ENCODE measurements at places on chromosomes 16 and 17. TPM values are rescaled to one million over a fixed set of nuclear protein-coding genes. Genes with fewer than 3 reads are reported as not detected.

KRT15 gene
- total RNA-seq = 0.93 TPM

TMEM94 gene
- 52.1 TPM for total RNA-seq

RNF43 gene
- 3.8 TPM for total RNA-seq

SPATA32 gene
- not detected for total RNA-seq

CHST5 gene
- not detected for total RNA-seq

DNA sequence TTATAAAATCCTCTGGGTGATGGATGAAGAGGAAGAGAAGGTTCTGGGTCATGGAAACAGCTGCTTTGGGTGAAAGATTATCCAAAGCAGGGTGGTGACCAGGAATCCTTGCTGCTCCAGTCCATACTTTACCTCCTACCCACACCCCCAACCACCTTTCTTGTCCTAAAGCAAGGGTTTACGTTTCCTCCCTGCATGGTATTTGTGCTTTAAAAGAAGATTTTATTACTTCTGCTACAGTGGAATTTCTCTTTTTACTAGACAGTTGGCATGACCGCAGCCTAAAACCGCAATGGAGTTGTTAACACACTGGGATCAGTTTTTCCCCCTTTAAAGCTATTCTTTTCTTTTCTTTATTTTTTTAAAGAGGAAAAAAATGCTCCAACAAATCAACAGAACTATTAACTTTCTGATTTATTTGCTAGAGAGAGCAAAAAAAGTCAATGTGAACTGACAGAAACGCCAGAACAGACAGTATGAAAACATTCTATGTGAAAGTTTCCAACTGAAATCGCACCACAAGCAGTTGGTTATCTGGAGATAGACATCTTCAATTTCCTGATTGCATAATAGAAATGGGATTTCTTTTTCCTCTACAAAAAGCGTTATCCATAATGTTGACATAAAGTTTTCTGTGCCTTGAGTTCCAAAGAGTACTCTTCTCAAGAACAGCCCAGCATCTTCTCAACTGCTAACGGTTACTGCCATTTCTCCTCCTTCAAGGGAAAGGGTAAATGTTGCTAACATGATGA is 236.0 kb downstream of the IRX3 start:
- H3K4me1 ChIP-seq = no peaks in the 10 kb centered on the region
- H3K4me3 ChIP-seq = no peak overlapping the region
- no peak overlapping the region for H3K27ac ChIP-seq
- no peaks in the 10 kb centered on the region for H3K27me3 ChIP-seq
- no peak for DNase-seq
- no peaks in the 10 kb centered on the region for H3K36me3 ChIP-seq

- no peaks in the 10 kb centered on the region for H3K36me3 ChIP-seq
- no peaks in the 10 kb centered on the region for H3K4me1 ChIP-seq
- H3K27me3 ChIP-seq = no peaks in the 10 kb centered on the region
- H3K27ac ChIP-seq = no peak overlapping the region
- DNase-seq = no peak
Measured at GRCh38 chr16:23974223-23974622, 138.4 kb downstream of the PRKCB start.

GRCh38 chr17:66432411-66432957 is 130.1 kb downstream of the PRKCA start:
- H3K27ac ChIP-seq = no peak overlapping the region
- no peaks in the 10 kb centered on the region for H3K36me3 ChIP-seq
- DNase-seq = no peak
- H3K4me3 ChIP-seq = no peak overlapping the region
- no peaks in the 10 kb centered on the region for H3K4me1 ChIP-seq

- no peaks in the 10 kb centered on the region for H3K4me1 ChIP-seq
- H3K27me3 ChIP-seq = no peaks in the 10 kb centered on the region
- no peak for DNase-seq
Measured at GRCh38 chr17:35189291-35189690, 4.9 kb downstream of the SLC35G3 start.

GRCh38 chr16:17437981-17438380 is 32.8 kb downstream of the XYLT1 start:
- H3K4me1 ChIP-seq = peaks cover 16% of the 10 kb centered on the region
- H3K27me3 ChIP-seq = no peaks in the 10 kb centered on the region
- peak overlapping the region; percentile 51 for H3K27ac ChIP-seq
- no peak overlapping the region for H3K4me3 ChIP-seq
- no peak for DNase-seq

Measured in thyroid gland (tissue), 4 donors.